ENCODE measurements at places on chromosomes 1 and 21. TPM values are rescaled to one million over a fixed set of nuclear protein-coding genes. Genes with fewer than 3 reads are reported as not detected.

GRCh38 chr1:53562981-53563379 lies 103.8 kb downstream of the DMRTB1 start:
- H3K36me3 ChIP-seq, result no peaks in the 10 kb centered on the region
- no peak for DNase-seq
- H3K4me3 ChIP-seq, result no peak overlapping the region
- H3K27ac ChIP-seq, result no peak overlapping the region

DNA sequence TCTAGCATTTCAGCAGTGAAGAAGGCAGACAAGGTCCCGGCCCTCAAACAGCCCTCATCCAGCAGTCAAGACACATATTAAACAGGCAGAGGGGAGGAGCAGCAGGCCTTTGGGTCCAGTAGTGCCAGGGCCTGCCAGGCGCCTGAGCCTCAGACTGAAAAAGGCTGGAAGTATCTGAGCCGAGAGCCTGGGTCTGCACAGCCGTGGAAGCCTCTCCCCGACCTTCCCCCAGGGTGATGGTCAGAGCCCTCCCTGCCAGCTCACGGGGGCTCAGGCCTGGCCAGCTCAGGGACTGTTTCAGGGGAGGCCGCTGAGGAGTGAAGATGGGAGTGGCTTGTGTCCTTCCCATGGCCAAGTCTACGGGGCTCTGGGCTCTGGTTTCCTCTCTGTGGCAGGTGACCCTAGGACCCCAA lies 565.2 kb downstream of the PTPRU start:
- no peak overlapping the region for H3K4me3 ChIP-seq
- no peaks in the 10 kb centered on the region for H3K27me3 ChIP-seq
- peak; percentile 32 for DNase-seq
- H3K27ac ChIP-seq, result no peak overlapping the region
- no peaks in the 10 kb centered on the region for H3K4me1 ChIP-seq
- no peaks in the 10 kb centered on the region for H3K36me3 ChIP-seq

ABCG1 gene
- 130 TPM for total RNA-seq

DNA sequence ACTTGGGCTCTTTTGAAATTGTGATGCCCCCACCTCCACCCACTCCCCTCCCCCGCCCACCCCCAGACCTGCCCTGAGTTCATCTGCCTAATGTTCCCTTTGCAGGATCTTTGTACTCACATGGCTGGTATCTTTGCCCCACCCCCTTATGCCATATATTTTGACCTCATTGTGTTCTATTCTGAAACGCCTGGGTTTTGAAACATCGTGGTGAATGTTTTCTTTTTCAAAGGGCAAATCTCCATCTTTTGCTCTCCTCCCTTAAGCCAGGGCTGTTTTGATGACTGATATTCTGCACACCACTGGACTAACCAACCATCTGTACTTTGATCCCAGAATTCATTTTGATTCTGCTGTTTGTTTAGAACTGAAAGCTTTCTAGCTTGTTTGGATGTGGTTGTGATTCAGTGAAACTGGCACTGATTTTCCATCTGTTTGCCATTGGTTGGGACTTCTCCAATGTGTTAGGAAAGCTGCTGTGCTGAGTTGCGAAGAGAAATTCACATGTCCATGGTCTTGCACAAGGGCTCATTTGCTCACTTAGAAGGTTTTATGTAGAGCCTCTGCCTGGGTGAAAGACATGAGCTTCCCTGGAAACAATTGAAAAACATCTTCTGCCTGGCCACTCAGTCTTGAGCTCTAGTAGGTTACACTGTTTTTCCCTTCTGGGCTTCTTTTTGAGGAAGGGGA lies 16.5 kb downstream of the SMAP2 start:
- peak; percentile 56 for DNase-seq
- H3K36me3 ChIP-seq, result no peaks in the 10 kb centered on the region
- H3K4me3 ChIP-seq, result no peak overlapping the region
- no peaks in the 10 kb centered on the region for H3K27me3 ChIP-seq

KANK4 gene
- 5.7 TPM for total RNA-seq

DNA sequence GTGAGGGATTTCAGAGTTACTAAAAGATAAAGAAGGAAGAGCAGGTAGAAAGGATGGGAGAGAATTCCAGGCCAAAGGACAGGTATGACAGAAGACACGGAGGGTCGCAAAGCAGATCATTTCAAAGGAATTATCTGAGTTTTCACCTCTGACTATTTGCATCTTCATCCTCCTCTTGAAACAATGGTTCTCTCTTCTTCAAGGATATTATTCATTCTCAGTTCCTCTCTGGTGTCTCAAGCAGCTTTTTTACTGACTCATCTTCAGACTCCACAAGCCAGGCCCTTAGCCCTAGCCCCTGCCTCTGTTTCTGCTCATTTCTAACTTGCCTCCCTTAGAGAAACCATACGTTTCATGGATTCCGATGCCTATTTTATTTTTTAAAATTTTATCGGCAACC lies 15.0 kb downstream of the DDX59 start:
- H3K4me3 ChIP-seq, result no peak overlapping the region
- H3K36me3 ChIP-seq, result peaks cover 26% of the 10 kb centered on the region
- no peaks in the 10 kb centered on the region for H3K4me1 ChIP-seq

ECM1 gene
- 19.3 TPM for total RNA-seq

- H3K27ac ChIP-seq, result no peak overlapping the region
- no peaks in the 10 kb centered on the region for H3K36me3 ChIP-seq
- no peak for DNase-seq
- H3K27me3 ChIP-seq, result no peaks in the 10 kb centered on the region
Observed at GRCh38 chr1:7236844-7237515, 451.7 kb downstream of the CAMTA1 start.

NID1 gene
- 26.8 TPM for total RNA-seq

- no peaks in the 10 kb centered on the region for H3K27me3 ChIP-seq
- no peaks in the 10 kb centered on the region for H3K36me3 ChIP-seq
- DNase-seq, result peak; percentile 22
- peaks cover 50% of the 10 kb centered on the region for H3K4me1 ChIP-seq
- H3K27ac ChIP-seq, result peak overlapping the region; percentile 94
Observed at GRCh38 chr1:31064718-31065309, 703 bp downstream of the PUM1 start.

DNA sequence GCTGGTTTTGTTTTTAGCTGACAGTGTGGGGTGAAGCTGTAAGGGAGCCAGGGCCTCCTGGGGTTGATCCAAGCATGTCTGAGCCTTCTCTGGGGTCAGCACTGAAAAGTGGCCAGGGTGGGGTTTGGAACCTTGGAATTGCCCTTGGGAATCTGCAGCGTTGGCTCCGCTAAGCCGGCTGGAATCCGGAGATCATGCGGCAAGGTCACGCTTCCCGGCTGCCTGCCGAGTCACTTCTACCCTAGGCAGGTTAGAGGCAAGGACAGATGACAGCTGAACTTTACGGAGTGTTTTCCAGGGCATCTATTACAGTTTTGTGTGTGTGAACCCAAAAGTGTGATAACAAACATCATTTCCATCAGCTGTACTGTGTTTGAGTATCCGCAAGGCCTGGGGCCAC lies 17.1 kb downstream of the ABCG1 start:
- H3K27ac ChIP-seq, result peak overlapping the region; percentile 32
- no peak overlapping the region for H3K4me3 ChIP-seq
- H3K36me3 ChIP-seq, result no peaks in the 10 kb centered on the region
- DNase-seq, result no peak

GRCh38 chr1:182643699-182644098 lies 39.5 kb upstream of the RGS16 start:
- no peak overlapping the region for H3K4me3 ChIP-seq
- no peak overlapping the region for H3K27ac ChIP-seq
- H3K27me3 ChIP-seq, result no peaks in the 10 kb centered on the region
- no peak for DNase-seq
- no peaks in the 10 kb centered on the region for H3K4me1 ChIP-seq

DNA sequence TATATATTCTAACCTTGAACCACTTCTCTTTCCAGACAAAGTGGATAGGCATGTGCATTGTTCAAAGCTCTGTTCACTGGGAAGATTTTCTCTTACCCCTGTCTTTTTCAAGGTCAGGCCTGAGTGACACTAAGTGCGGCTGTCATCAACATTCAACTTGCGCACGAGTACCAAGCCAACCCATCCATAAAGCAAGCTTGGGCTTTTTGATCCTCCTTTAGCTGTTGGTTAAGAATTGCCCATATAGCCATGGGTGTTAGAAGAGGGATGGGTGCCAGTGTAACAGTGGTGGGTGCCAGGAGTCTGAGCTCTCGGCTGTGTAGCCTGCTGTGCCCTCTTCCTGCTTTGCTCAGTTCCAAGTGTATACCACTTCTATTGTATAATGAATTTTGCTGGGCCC lies 136.1 kb downstream of the GLUL start:
- H3K4me3 ChIP-seq, result no peak overlapping the region
- H3K4me1 ChIP-seq, result peaks cover 13% of the 10 kb centered on the region
- H3K27ac ChIP-seq, result no peak overlapping the region
- H3K27me3 ChIP-seq, result no peaks in the 10 kb centered on the region
- no peak for DNase-seq
- no peaks in the 10 kb centered on the region for H3K36me3 ChIP-seq

DNA sequence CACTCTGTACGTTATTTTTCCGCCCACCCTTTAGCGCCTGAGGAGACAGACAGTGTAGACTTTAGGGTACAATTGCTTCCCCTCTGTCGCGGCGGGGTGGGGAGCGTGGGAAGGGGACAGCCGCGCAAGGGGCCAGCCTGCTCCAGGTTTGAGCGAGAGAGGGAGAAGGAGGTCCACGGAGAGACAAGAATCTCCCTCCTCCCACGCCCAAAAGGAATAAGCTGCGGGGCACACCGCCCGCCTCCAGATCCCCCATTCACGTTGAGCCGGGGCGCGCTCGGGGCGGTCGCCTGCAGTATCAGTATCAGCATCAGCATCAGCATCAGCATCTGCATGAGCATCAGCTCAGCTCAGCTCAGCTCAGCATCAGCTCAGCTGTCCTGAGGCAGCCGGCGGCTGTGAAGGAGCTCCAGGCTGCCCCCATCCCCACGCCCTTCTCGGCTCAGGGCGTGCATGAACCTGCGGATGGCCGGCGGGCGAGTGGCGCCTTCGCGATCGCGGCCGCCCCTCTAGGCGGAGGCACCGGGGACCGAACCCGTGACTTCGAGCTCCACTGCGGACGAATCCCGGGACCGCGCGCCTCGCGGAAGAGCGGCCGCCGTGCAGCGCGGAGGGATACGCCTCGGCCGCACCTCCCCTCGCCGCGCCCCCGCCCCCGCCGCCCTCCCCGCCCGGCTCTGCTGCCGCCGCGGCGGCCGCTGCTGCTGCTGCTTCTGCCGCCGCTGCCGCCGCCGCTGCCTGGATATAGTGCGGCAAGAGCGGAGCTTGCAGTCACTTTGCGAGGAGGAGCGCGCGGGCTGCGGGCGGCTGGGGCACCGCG lies at the start of gene NCAM2:
TSS of gene NCAM2 (plus strand) at position 774 of the 820 bp plus-strand sequence.
- peak; percentile 56 for DNase-seq
- H3K27me3 ChIP-seq, result peaks cover 5% of the 10 kb centered on the region
- H3K36me3 ChIP-seq, result no peaks in the 10 kb centered on the region
- peaks cover 25% of the 10 kb centered on the region for H3K4me1 ChIP-seq
- H3K4me3 ChIP-seq, result peak within 1 kb of the TSS; percentile 57

GRCh38 chr21:35294231-35294898 lies 245.3 kb upstream of the RUNX1 start:
- no peaks in the 10 kb centered on the region for H3K27me3 ChIP-seq
- no peak overlapping the region for H3K4me3 ChIP-seq
- DNase-seq, result no peak
- no peak overlapping the region for H3K27ac ChIP-seq

DNA sequence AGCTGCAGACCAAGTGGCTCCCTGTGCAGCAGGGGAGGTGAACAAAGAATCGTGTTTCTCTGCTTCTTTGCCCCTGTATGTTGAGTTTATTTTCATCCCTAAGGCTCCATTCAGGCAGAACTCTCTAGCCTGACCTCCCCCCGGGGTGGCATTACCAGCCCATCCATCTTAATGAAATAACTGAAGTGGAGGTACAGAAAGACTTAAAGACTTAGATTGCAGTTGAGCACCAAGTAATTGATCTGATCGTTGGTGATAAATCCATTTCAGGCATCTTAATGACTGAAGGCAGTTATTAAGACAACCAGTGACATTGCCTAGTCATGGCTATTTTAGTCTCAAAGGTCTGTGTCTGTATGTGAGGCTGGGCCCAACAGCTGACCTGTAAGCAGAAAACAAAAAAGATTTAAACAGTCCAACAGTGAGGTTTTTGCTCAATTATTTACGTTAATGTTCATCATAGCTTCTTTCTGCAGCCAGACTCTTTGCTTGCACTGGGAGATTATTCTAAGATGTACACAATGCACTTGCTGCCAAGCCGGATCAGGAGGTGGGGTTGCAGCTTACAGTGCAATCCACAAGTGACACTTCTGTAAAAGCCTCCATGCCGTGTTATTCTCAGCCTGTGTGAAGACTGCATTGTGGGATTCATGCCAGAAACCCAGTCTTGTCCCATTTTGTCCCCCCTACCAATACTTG lies 363.0 kb upstream of the DUSP10 start:
- DNase-seq, result no peak
- no peaks in the 10 kb centered on the region for H3K27me3 ChIP-seq
- no peaks in the 10 kb centered on the region for H3K36me3 ChIP-seq
- no peak overlapping the region for H3K27ac ChIP-seq
- no peak overlapping the region for H3K4me3 ChIP-seq

DNA sequence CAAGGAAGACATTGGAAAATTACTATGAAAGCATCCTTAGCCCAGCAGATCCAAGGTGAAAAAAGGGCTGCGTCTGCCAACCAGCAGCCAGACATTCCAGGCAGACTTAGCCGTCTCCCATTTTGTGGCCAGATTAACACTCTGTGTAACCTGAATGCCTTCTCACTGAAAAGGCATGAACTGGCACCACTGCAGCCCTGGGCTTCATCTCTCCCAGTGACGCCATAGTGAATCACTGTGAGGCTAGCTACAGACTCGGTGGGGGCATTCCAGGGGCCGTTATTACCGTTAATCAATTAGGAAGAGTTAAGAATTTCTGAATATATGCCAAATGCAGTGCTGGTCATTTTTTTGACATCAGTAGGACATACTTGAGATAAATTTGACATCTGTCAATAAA lies 627.4 kb downstream of the LMO4 start:
- no peak overlapping the region for H3K4me3 ChIP-seq
- H3K36me3 ChIP-seq, result no peaks in the 10 kb centered on the region
- no peaks in the 10 kb centered on the region for H3K4me1 ChIP-seq
- DNase-seq, result no peak
- no peak overlapping the region for H3K27ac ChIP-seq

MATN1 gene
- total RNA-seq, result not detected

GUCA2A gene
- 0.47 TPM for total RNA-seq

Measured in upper lobe of left lung (tissue), 6 donors.